ENCODE measurements at places on chromosomes 3 and 15.

GRCh38 chr3:114384558-114384903 is 90.7 kb downstream of the TIGIT start:
- no peak for DNase-seq

DNA sequence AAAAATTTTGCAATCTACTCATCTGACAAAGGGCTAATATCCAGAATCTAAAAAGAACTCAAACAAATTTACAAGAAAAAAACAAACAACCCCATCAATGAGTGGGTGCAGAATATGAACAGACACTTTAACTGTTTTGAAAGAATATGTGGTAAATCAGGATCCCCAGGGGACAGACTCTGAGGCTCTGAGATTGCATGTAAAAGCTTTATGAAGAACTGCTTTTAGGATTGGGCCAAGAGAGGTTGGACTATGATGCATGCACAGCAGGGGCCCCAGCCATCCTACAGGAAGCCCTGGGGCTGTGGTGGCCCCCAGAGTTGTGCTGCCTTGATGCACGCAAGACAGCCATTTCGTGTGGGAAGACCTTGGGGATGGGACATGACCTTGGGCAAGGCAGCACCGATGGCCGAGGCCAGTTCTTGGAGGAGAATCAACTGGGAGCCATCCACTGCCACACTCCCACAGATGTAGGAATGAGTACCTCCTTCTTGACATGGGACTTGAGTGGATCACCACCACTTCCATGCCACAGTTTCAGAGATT is 298.1 kb upstream of the THBS1 start:
- no peak for DNase-seq

- DNase-seq: no peak
Observed at GRCh38 chr15:84611631-84612030, 10.8 kb downstream of the ZSCAN2 start.

- no peak for DNase-seq
Observed at GRCh38 chr15:93417631-93418030, 328.6 kb upstream of the RGMA start.

DNA sequence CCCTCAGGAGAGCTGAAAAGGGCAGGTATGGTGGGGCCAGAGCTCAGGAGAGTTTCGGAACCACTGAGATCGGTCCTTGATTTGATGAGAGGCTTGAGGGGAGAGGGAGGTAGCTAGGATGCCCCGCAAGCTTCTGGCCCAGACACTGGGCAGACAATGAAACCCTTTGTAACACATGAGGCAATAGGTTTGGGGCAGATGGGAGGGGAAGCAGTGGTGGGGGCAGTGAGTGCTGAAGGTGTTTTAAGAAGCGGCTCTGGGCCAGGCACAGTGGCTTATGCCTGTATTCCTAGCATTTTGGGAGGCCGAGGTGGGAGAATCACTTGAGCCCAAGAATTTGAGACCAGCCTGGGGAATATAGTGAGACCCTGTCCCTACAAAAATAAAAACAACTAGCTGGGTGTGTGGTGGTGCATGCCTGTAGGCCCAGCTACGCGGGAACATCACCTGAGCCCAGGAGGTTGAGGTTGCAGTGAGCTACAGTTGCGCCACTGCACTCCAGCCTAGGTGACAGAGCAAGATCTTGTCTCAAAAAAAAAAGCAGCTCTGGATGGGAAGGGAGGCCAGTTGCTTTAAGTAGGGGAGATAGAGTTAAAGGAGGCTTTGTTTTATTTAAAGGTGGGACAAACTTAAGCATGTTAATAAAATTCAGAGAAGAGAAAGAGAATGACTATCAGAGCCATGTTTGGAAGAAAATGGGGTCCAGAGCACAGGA is 9.6 kb upstream of the SNX22 start:
- no peak for DNase-seq

DNA sequence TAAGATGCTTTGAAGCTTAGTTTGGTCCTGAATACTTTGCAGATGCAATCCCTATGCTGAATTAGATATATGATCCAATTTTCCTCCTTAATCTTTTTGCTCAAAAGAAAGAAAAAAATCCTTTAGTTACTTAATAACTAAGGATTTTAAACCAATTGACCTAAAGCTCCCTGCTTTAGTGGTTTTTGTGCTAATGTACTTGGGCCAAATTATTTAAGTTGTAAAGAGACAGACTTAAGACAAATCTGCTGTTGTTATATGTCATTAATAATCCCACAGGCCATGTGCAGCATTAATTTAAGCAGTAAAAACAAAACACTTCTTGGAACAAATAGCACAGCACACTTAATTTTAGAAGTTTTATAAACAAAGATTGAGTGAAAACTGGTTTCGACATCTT is 776.1 kb upstream of the SEMA6D start:
- no peak for DNase-seq

GRCh38 chr3:100003609-100004503 is 110.4 kb downstream of the FILIP1L start:
- DNase-seq: no peak

- no peak for DNase-seq
Observed at GRCh38 chr3:189013224-189013888, 158.4 kb upstream of the TPRG1 start.

- DNase-seq: no peak
Observed at GRCh38 chr3:101248736-101249135, 71.6 kb downstream of the IMPG2 start.

DNA sequence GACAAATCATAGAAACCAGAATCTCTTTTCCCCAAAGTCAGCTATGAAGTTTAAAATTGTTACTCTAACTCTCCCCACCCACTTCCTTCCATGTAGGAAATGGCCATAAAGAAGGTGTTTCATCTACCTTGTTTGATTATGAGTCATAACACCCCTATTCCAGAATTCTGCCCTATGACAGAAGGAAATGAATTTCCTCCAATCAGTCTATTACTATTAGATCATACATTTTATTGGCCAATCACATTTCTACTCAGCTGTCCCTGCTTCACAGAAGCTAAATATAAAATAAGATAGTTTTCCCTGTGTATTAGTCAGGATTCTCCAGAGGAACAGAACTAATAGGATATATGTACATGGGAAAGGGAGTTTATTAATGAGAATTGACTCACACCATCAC is 102.1 kb downstream of the TGFBR2 start:
- DNase-seq: no peak

DNA sequence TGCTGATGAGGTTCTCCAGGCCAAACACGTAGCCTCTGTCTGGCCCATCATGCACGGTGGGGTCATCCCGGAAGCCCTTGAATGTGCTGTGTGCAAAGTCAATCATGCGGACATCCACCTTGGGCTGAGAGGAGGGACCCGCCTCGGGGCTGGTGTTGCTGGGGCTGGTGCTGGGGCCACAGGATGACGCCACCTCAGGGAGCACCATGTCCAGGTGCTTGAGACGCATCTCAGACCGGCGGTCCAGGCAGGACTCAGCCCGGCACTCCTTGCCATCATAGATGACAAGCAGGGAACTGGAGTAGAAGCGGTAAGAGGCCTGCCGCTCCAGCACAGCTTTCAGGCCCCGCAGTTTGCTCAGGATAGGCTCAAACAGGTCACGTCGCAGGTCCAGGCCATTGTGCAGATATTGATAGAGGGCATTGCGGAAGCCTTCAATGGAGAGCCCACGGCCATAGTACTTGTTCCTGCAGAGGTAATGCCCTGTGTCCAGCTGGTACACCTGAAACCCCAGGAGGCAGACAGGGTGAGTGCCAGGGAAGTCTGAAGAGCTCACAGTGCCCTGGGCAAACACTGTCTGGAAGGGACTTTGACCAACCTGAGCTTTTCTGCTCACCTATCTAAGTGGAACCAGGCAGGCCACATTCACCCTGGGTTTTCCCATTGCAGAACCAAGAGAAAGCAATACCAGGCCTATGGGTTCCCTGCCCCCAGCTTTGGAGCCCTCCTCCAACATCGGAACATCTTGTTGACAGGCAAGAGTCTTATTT is 3.6 kb upstream of the GMPPB start:
- DNase-seq: no peak

- DNase-seq: no peak
Observed at GRCh38 chr3:192422321-192422996, 304.9 kb downstream of the FGF12 start.

DNA sequence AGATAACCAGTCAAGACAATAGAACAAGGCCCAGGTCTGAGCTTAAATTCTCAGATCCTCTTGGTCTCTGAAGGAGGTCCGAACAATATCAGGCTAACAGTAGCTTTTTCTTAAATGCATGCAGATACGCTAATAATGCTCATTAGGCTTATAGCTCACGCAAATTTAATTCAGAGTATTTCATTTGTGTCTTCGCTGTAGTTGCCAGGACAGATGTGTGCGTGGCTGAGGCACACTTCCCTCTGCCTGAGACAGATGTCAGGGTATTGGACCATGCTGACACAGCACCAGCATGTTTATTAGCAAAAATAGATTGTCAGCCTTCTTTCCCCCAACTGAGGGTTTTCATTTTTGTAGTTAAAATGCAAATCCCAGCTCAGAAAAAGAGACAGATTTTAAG is 102.9 kb upstream of the BFSP2 start:
- no peak for DNase-seq

DNA sequence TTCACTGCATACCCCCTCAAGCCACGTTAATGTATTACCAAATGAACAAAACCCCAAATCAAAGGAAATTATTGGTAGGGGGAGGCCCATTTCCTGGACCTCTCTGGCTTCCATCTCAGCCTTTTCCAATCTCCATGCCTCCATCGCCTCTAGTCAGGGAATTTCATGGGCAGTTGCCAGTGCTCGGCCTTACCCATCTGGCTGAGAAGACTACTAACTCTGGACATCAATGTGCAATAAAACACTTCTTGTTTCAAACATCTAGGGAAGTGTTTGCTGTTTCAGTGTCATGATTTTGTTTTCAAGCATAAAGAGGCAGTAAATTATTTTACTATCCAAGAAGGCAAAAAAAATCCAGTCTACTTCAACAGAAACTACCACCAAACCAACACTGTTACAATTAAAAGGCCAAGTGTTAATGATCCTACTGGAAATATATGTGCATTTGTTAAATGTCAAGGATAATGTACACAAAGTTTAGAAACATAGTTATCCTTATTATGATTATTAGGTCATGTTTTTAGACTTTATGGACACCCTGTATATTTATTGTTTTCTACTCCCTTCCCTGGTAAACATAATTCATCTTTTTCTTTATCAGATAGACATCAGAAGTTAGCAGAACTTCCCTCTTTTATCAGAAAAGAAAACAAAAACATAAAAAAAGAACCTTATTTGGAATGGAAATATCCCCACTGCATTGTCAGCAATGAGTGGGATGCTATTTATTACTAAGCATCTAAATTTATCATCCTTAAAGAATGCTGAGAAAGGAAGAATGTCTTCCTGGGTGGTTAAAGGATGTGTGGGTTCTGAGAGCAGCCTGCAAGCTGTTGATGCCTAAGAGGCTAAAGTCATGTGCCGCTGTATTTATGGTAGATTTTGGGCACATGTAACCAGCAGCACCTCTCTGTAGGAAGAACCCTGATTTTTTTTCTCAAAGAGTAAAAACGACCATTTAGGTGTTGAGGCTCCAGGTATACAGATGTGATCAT is 15.2 kb downstream of the LDHAL6B start:
- DNase-seq: peak; percentile 69

GRCh38 chr3:30084316-30084715 is 522.1 kb upstream of the TGFBR2 start:
- DNase-seq: no peak

DNA sequence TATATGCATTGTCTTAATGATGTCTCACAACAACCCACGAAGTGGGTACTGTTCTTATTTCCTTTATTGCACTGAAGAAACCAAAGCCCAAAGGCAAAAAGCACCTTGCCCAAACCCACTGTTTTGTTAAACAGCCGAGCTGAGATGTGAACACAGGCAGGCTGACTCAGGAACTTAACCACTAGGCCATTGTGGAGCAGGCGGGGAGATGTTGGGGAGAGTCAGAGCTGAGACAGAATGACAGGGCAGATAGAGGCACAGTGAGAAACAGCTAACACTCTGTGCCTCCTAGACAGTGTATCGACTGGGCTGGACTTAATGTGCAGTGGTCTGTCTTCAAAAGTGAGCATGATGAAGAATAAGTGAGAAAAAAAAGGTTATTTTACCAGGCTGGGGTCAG is 56.5 kb downstream of the RPLP1 start:
- no peak for DNase-seq

DNA sequence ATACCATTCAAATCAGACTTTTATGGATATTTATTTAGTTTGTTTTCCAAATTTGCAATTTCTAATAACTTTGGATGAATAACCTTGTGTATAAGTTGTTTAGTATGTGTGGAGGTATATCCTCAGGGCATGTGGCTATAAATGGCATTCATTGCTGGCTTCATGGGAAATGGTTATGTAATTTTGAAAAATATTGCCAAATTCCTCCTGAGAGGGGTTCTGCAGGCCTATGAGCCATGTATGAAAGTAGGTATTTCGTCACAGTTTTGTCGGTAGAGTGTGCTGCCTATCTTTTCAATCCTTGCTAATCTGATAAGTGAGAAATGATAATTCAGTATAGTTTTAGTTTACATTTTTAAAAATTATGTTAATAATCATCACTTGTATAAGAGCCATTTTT is 256.4 kb upstream of the ZNF385D start:
- no peak for DNase-seq

DNA sequence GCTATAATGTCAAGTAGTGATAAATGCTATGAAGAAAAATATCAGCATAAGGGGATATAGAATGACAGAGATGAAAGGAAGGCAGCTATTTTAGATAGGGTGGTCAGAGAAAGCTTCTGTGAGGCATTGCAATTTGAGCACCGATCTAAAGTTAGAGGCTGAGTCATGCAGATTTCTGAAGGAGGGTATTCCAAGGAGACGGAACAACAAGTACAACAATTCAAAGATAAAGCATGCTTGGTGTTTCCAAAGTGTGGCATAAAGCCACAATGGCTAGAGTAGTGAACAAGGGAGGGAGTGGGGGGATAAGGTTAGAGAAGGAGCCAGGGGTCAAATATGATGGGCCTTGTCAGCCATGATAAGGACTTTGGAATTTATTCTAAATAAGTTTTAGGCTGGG is 71.9 kb downstream of the PFN2 start:
- DNase-seq: peak; percentile 19

GRCh38 chr15:73168487-73168886 is 116.2 kb downstream of the NEO1 start:
- DNase-seq: no peak

Data from fibroblast of skin of left biceps (primary cell).